Activated CD4-positive, alpha-beta T cell treated with anti-CD3 and anti-CD28 coated beads, Interleukin-2, amount 50 U/mL, for 16 hours (primary cell): ENCODE measurements at places on chromosomes 16 and 17.
A peak's percentile ranks its signal among the peaks of the same experiment; 100 is the strongest.

GRCh38 chr16:25747160-25747758 lies 55.5 kb downstream of the HS3ST4 start:
- DNase-seq, result no peak

- no peak for DNase-seq
Measured at GRCh38 chr17:82787081-82787848, 35.4 kb downstream of the TBCD start.

GRCh38 chr17:49457564-49458535 lies 37.2 kb upstream of the NGFR start:
- DNase-seq, result no peak

GRCh38 chr17:83065660-83066542 lies 13.5 kb upstream of the METRNL start:
- DNase-seq, result no peak

GRCh38 chr16:56637814-56638750 lies at the start of gene MT1A:
MT1A (plus strand) TSS chr16:56638666; CDS start chr16:56638739, 73 bp downstream.
- no peak for DNase-seq

DNA sequence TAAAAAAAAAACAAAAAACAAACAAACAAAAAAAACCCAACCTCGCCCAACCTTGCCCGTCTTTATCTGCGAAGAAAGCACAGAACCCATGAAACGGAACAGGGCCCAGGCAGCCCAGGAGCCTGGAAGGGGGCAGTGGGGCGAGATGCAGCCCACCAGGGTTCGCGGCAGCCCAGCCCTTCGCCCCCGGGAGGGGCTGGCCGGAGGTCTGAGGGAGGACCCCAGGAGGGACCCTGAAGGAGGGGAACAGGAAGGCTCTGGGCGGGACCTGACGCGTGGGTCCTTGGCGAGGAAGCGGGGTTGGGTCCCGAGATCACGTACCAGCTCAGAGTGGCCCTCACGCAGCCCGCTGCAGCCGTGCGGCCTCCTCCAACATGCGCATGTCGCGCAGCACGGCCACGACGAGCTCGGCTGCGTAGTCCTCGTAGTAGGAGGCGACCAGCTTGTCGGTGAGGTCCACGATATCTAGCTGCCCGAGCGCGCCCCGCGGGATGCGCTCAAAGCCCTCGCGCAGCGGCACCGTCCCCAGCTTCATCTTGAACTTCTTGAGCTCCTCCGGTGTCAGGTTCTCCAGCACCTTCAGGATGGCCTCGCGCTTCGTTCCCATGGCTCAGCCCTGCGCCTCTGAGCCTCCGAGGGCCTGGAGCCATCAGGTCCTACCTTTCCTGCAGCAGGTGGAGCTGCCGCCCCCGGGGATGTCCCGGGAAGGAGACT lies at the start of gene PYDC1:
PYDC1 (minus strand) TSS at position 714 of the 714 bp plus-strand sequence; CDS start at position 607, 107 bp downstream.
- no peak for DNase-seq

DNA sequence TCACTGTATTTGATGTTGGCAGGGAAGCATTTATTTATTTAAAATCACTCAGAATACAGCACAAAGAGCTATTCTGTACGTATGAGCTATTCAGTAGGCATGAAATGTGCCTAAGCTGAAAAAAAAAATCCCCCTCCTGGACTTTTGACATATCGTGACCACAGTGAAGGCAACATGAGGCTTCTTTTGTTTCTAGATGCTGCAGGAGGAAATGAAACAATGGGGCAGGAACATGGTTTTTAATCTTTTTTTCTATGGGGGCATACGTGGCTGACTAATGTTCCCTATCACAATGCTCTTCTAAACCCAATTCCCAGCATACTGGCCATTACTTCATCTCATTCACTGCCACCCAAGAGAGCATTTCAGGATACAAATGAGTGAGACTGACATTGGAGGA lies 191.0 kb upstream of the PMFBP1 start:
- DNase-seq, result no peak

- no peak for DNase-seq
Measured at GRCh38 chr16:30969246-30969842, 11.8 kb downstream of the SETD1A start.

DNA sequence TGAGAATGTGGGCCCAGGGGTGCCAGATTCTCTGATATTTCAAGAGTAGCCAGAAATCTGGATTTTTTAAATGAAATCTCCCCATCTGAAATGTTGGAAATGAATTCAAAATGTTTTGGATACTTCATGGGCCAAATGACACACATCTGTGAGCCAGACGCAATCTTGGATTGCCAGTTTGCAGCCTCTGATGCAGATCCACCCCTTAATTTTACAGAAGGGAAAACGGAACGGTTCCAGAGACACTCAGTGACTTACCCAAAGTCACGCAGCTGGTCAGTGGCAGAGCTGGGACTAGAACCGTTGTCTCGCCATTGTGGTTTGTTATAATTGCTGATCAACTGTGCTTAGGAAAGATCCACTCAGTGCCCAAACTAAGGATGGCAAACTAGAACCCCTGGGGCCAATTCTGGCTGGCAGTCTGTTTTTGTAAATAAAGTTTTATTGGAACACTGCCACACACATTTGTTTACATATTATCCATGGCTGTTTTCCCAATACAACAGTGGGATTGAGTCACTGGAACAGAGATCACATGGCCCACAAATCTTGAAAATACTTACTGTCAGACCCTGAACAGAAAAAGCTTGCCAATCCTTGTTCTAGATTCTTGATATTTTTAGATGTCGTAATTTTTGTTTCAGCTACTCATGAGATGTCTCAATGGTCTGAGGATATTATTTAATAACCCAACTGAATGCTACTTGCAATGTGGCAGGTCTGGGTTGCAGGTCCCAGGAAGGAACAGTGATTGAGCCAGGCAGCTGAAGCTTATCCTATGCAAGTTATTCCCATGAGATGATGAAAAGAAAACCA lies 143.8 kb downstream of the AXIN2 start:
- no peak for DNase-seq

DNA sequence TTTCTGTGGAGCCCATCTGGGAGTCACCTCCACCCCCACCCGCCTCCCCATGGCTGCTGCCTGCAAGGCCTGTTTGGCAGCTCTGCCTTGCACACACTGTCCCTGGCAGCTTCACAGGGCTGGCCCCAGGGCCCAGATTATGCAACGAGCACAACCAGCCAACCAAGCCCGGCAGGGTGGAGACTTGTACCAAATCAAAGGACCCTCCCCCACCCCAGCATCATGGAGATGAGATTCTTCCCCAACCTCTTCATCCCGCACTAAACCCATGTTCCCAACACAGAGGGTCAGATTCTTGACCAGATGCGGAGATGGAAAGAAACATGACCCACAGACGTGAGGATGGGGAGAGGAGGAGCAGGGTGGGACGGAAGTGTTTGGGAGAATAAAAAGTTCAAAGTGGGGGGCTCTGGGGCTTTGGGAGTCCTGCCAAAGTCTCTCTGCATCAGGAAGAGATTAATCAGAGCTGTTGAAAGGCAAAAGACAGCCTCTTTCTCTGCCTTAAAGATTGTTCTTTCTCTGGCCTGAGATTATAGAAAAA lies 3.8 kb downstream of the SMARCD2 start:
- DNase-seq, result no peak

GRCh38 chr17:17107891-17108431 lies 65.7 kb downstream of the MPRIP start:
- no peak for DNase-seq

- no peak for DNase-seq
Measured at GRCh38 chr17:9144502-9145249, 123.4 kb downstream of the NTN1 start.

DNA sequence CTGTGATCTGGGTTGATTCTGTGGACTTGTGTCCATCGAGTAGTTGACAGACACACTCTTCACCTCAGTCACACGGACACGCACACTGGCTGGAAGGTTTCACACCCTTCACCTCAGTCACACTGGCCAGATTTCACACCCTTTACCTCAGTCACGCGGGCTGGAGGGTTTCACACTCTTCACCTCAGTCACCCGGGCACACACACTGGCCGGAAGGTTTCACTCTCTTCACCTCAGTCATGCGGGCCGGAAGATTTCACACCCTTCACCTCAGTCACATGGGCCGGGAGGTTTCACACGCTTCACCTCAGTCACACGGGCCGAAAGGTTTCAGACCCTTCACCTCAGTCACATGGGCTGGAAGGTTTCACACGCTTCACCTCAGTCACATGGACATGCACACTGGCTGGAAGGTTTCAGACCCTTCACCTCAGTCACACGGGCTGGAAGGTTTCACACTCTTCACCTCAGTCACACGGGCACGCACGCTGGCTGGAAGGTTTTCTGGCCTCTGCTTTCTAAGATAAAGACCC lies 96.2 kb downstream of the PGS1 start:
- DNase-seq, result peak; percentile 41

- DNase-seq, result no peak
Measured at GRCh38 chr17:79062691-79063090, 11.9 kb upstream of the ENGASE start.

DNA sequence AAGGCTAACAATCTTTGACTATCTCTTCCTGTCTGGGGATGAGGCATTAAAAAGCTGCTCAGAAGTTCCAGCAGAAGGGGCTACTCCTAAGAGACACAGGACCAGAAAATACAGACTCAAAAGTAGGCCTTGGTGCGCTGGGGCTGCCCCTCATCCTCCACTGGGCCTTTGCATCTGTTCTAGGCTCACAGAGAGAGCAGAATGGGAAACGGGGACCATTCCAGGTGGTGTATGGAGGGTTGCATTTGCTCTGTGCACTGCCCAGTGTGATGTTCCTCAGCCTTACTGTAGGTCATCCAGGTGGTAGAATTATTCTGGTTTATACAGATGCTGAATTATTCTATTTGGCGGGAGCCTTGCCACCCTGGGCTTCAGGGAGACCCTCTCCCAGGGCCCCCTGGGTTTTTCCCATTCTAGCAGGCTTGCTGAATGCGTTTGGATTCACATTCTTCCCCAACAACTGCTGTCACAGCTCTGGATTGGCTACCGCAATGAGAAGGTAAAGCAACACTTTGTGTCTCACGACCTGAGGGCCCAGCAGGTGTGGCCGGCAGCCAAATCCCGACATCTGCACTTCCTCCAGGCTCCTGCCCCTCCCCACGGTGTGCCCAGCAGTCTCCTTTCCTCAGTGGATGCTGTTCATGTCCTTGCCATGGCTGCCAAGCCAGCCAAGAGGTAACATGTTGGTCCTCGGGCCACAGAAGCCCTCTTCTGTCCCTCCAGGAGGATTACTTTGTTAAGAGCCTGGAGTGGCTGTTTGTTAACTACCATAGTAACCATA lies 25.0 kb upstream of the ZNHIT3 start:
- DNase-seq, result no peak

DNA sequence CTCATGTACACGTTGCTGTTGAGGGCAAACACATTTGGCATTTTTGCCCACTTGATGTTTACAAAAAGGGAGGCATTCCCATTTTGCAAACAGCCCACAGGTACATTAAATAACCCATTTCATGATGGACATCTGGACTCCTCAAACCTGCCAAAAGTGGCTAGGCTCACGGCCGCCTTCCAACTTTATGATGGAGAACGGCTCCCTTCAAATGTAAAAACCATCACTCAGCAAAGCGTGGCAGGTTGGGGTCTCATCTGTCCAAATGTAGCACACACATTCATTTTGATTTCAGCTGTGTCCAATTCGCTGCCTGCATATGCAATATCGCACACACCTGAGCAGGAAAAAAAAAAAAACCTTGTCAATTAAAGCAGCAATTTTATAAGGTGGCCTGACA lies 417.8 kb downstream of the TMEM114 start:
- DNase-seq, result no peak

- no peak for DNase-seq
Measured at GRCh38 chr17:73293031-73293430, 18.8 kb downstream of the CDC42EP4 start.

DNA sequence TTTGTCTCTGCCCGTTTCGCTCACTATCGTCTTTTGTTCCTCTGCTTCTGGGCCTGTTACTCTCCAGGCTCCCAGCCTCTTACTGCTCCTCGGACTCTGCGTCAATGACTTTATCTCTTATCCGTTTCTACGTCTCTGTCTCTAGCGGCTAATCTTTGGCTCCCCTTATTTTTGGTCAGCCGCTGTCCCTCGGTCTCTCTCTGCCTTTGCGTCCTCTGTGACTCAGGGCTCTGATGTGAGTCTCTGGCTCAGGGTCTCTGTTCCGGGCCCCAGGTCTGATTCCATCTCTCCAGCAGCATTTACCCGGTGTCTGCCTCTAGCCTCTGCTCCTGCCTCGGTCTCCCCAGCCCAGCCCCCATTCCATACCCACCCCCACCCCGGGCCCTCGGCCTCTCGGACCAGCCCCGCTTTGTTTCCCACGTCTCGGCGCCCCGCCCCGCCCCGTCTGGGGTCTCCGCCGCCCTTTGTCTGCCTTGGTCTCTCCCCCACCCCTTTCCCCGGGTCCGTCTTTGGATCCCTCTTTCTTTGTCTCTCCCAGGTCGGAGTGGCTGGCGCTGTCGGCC lies 547 bp upstream of the ZNF48 start:
- no peak for DNase-seq

- no peak for DNase-seq
Measured at GRCh38 chr16:48619547-48619946, 9.6 kb upstream of the N4BP1 start.

DNA sequence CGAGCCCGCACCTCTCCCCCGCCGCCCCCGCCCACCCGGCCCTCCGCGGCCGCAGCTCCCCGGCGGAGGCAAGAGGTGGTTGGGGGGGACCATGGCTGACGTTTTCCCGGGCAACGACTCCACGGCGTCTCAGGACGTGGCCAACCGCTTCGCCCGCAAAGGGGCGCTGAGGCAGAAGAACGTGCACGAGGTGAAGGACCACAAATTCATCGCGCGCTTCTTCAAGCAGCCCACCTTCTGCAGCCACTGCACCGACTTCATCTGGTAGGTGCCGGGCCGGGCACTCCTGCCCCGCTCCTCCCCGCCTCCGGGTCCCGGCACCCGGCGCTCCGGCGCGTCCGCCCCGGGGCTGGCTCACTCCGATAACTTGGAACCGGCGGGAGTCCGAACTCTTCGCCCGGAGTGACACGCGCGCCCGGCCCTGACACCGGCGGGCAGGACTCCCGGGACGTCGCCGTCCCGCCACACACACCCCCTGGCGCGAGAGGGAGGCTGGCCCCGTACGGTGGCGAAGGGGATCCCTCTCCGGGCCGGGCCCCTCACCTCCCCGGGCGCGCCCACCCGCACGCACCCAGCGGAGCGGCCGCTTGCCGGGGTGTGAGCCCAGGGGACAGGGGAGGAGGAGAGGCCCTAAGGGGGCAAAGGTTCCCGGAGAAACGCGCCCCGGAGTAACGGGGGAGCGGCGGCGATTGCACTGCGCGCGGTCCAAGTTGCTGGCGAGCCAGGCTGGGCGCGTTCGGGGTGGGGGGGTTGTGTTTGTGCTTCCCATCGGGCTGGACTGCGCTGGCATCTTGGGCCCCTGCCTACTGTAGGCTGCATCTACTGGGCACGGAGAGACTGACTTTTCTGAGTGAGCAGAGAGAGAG lies 581 bp downstream of the PRKCA start:
- peak; percentile 51 for DNase-seq
